ENCODE measurements at places on chromosomes 3 and 15.

GRCh38 chr3:25695731-25696420 lies 31.2 kb upstream of the TOP2B start:
- DNase-seq: no peak

- DNase-seq: no peak
These were observed 88.8 kb upstream of the TBL1XR1 start for GRCh38 chr3:177286034-177286433.

DNA sequence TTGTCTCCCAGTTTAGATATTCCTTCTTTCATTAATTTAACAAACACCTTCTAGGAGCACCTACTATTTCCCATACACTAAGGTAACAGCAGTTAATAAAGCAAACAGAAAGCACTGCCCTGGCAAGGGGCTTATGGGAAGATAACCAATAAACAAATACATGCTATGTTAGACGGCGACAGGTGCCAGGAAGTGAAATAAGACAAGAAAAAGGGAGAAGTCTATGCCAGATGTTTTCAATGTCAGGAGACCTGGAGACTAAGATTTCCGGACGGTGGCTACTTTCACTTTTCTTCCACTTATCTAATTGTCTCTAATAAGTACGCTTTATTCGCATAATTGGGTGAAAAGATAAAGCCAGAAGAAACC lies 32.5 kb upstream of the ZNF445 start:
- no peak for DNase-seq

- no peak for DNase-seq
These were observed 285 bp downstream of the NMB start for GRCh38 chr15:84657748-84658079.

DNA sequence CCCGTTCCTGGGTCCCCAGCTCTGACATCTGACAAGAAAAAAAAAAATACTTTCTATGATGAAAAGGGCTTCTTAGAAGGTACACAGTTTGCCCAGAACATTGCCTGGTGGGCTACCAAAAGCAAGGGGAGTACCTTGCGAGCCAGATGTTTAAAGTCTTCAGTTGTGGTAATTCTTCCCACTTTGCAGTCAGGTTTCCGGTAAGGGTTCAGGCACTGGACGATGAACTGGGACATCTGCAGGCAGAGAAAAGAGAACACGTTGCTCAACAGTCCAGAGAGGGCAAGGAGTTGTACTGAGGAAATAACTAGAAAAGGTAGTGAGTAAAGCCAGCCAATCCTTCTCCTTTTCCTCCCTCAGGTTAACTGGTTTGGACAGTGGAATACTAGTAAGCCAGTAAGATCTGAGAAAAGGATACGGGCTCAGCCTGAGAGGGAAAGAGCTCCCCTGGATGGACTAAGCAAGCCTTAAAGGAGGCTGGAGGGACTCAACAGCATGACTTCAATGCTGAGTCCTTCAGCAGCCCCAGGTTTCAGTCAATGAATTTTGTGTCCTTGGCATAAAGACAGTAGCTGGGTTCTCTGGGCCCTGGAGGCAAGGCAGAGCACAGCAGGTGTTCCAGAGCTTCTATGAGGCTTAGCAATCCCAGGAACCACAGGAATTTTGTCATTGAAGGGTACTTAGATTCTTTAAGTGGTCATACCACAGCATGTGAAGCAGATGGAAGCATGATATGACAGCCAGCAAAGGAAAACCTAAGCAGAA lies 38.2 kb downstream of the NBEAL2 start:
- DNase-seq: no peak

DNA sequence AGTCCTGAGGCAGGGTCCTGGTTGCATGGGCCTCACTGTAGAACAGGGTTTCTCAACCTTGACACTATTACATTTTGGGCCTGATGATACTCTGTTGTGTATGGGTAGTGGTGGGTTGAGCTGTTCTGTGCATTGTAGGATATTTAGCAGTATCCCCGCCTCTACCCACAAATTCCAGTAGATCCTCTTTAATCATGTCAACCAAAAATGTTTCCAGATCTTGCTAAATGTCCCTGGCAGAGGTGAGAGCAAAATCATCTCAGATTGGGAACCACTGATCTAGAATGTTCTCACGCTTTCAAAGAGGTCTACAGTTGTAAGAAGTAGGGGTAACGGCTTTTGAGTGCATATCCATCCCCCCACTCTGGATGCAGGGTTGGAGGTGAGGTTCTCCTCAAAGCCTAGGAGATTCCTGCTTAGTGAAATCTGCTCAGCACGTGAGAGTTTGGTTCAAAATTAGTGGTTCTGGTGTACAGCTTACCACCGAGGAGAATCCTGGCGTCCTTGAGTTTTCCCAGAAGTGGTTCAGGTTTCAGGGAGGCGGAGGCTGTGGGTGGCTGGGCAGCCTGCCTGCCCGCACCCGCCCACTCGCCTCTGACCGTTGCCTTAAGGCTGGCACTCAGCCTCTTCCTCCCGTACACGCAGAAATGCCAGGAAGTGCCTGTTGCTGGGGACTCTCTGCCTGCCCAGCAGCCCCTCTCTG lies 5.3 kb downstream of the ACVR2B start:
- no peak for DNase-seq

Data from stimulated activated CD8-positive, alpha-beta memory T cell treated with anti-CD3 and anti-CD28 coated beads, Interleukin-7, amount 100 ng/mL, for 1 hour (primary cell).